Omental fat pad (tissue), 4 donors: ENCODE measurements at places on chromosomes 3 and 15.

DNA sequence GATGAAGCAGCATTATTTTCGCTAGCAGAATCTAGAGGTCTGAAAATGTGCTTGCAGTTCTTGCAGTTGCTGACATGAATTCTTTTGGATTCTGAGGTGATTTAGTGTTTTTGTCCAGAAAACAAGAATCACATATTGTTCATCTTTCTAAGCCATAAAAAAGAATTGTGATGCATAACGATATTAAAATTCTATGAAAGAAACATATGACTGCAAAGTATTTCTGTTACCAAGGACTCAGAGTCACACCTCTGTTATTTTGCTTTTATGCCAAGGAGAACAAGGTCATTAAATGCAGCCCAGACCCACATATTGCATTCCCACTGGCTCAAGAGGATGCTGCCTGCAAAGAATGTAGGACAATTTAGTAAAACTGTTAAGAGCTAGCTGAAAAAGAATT, 299.8 kb upstream of the GPR149 start:
- no peak for DNase-seq

GRCh38 chr15:93570527-93570926, 481.5 kb upstream of the RGMA start:
- no peak for DNase-seq

GRCh38 chr15:68554721-68555678, 23.8 kb upstream of the CORO2B start:
- no peak for DNase-seq

- DNase-seq: no peak
These were observed 220.5 kb downstream of the FAM43A start for GRCh38 chr3:194906229-194906629.

DNA sequence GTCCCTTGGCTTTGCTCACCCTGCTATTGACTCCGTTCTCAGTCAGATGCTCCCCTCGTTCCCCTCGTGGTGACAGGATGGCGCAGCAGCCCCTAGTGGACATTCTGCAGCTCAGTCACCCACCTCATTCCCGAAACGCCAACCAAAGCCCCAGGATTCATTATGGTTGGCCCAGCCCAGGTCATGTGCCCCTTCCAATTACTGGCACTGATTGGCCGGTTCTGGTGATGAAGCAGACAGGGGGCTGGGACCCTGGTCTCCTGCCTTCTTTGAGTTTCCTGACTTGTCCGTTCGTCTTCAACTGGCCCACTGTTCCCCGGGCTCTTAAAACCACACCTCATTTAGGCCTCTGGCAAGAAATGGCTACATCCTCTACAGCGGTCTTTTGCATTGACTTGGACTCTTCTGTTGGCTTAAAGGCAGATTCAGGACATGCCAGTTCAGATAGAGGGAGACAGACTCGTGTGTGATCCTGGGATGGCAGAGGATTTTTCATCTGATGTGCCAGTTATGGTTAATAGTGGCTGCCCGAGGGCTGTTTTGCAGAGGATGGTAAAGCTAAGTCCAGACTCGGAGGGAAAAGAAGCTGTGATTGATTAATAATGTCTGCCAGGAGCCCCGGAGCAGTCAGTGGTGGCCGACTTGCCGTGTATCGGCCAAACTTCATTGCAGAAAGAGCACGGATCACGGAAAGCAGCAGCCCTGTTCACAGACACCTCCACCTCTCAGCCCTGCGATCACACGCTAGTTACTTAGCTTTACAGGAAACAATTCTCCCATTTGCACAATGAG, 37.8 kb downstream of the LSM3 start:
- DNase-seq: no peak

- no peak for DNase-seq
These were observed 102.3 kb downstream of the PIK3CB start for GRCh38 chr3:138732456-138732855.

DNA sequence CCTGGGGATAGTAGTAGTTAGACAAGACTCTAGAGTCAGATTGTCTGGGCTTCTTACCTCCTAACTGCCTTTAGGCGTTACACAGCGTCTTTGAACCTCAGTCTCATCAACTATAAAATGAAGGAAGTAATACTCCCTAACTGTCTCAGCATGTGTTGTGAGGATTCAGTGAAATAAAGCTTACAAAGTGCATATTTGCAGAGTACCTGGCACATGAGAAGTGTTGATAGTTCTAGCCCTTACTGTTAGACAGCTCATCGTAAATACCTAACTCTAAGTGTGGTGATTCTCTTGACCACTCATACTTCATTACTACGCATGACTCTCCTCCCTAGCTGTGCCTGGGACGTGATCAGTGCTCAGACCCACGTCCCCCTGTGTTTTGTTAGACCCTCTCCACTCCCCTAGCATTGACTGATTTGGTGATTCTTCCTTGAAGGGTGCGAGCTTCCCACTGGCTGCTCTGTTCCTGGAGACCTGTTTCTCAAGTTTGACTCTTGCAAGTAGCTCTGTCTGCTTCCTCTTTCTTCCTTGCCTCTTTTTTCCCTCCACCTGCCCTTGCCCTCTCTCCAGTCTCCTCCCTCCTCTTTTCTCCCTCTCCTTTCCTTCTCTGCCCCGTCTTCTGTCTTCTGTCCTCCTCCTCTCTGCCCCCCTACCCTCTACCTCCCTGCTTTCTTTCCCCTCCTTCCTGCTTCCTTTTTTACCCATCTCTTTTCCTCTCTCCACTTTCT, 124.2 kb downstream of the SLC25A26 start:
- DNase-seq: no peak

DNA sequence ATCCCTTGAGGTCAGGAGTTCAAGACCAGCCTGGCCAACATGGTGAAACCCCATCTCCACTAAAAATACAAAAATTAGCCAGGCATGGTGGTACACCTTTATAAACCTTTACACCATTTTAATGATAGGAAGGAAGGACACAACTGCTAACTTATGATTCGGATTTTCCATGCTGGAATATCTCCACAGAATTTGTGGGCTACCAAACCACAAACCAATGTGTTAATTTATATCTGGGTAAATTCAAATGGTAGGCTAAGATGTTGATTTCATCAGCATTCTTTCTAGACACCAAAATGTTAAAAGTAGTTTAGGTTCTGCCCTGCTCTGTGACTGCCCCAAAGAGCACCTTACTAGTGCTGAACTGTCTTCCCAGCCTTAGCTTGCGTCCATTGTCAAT, 72.8 kb downstream of the POLQ start:
- no peak for DNase-seq

DNA sequence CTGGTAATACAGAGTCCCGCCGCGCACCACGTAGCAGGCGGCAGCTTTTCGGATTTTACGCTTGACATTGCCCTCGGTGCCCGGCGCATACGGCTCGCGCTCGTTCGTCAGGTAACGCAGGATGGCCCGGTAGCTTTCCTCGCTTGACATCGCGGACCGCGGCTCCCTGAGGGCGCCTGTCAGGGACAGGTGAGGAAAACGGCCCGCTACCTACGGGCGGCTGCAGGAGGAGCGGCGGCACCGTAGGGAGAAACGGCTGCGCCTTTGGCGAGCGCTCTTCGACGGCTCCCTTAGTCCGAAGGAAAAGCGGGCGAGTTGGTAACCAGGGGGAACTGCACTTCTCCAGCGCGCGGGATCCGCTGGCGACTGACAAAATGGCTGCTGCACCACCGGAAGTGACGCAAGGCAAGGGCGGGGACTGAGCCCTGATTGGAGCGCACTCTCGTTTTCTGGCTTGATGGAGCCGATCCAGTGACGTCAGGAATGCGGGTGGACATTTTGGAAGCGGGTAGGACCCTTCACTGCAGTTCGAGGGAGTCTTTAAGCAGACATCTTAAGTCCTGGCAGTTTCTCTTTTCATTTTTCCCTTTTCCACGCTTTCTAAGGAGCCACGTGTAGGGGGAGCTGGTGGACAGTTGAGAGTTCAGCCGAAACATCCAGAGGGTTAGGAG, at the start of gene ZBTB11:
Gene ZBTB11, minus strand, starts transcription at position 368 of the 671 bp plus-strand sequence. Its CDS starts 218 bp downstream, at position 150.
- DNase-seq: peak; percentile 99

- no peak for DNase-seq
These were observed 33.0 kb upstream of the APH1B start for GRCh38 chr15:63244399-63244798.

DNA sequence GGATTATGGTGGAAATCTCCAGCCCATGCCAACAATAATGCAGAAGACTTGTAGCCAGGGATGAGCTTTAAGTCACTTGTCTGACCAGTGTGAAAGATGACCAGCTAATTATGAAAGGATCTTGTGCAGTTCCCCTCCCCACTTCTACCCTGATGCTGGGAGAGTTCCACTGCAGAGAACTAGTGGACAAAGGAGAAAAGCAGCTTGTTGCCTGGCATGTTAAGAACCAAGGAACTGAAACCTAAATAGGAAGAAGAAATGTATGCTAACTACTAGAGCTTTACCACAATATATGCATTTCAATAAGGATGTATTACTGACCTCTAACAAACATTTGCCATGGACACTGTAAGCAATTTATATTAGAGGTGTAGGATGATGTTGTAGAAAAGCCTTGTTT, 52.2 kb upstream of the CSTA start:
- no peak for DNase-seq

- DNase-seq: no peak
These were observed 2.3 kb downstream of the ANXA2 start for GRCh38 chr15:60395276-60396011.

- DNase-seq: no peak
These were observed 319.8 kb downstream of the LPP start for GRCh38 chr3:188473591-188474288.

- DNase-seq: no peak
These were observed 220.3 kb downstream of the ATP8B4 start for GRCh38 chr15:49898575-49899283.

DNA sequence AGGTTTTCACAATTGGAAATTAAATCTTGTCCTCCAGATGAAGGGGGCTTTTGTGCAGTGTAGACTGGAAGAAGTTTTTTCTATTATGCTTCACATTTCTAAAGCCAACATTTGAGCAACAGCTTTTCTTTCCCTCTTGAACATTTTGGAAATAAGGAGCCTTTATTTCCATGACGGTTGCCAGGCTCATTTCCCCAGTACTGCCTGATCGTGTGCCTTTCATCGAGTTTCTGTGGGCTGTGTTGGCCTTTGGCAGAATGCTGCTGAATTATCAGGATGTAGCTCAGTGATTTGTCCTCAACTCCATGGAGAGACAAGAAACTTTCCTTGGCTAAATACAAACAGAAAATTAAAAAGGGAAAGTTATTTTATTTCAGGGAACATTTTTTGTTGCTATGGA, 314.8 kb upstream of the LRRC3B start:
- no peak for DNase-seq

- no peak for DNase-seq
These were observed 54.9 kb downstream of the FRMD4B start for GRCh38 chr3:69330891-69331400.

- peak; percentile 51 for DNase-seq
These were observed 25.9 kb downstream of the SMAD3 start for GRCh38 chr15:67091071-67091979.

- DNase-seq: no peak
These were observed 147.7 kb upstream of the TRIM42 start for GRCh38 chr3:140530131-140530530.

DNA sequence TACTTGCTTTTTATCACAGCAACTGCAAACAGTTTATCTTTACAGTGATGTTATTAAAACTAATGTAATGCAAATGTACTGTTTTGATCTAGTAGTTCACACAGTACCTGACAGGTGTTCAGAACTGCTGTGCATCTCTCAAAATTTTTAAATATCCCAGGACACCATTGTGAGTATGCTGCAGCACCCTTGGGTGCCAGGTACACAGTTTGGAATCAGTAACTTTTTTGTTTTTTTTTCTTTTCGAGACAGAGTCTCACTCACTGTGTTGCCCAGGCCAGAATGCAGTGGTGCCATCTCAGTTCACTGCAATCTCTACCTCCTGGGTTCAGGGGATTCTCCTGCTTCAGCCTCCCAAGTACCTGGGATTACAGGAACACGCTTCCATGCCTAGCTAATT, 3.0 kb downstream of the KNL1 start:
- no peak for DNase-seq

DNA sequence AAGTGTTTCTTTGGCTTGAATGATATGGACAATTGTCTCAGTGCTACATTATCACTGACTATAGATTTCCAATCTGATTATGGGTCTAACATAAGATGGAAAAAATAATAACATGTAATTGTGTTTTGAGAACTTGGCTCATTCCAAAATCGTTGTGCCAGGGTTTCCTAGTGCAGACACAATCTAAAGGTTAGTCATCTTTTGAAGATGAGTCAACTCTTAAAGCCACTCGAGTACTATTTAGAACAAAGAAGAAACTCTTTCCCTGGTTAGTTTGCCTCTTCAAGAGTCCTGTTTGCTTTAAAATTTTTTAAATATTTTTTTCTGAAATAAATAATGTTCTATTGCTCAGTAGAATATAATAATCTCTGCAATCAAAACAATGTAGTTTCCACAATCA, 301.0 kb downstream of the CADM2 start:
- no peak for DNase-seq

GRCh38 chr15:60399931-60400330, 2.1 kb upstream of the ANXA2 start:
- DNase-seq: no peak

- peak; percentile 36 for DNase-seq
These were observed 15.7 kb downstream of the KCNMB2 start for GRCh38 chr3:178551916-178552321.

GRCh38 chr15:42069496-42070278, 24.7 kb downstream of the PLA2G4D start:
- no peak for DNase-seq

DNA sequence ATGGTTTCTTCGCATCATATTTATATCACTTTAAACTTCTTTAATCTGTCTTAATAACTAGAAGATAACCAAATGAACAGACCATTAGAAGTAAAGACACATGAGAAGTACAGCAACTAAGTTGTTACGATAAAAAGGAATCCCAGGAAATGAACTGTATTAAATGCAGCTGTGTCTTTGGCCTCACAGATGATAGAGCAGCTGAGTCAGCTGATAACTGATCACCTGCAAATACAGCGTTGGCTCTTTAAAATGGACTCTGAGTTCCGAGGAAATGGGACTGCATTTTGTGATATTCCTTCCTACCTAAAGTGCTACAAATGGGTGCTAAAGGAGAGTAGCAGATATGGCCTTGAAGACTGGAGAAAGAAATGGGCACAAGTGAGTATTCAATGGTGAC, 121.0 kb upstream of the C15orf61 start:
- DNase-seq: no peak

DNA sequence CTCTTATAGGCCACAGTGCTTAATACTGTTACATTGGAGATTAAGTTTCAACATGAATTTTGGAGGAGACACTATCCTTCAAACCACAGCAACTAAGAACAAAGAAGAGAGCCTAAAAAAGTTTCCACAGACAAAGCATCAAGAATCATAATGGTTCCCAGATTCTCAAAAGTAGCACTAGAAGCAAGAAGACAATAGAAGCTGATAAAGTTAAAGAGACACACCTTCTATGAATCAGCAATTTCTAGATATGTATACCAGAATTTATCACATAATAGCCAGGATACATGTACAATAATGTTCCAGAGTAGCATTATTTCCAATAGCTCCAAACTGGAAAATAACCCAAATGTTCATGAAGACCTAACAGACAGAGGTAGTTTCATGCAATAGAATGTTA, 12.2 kb downstream of the NKIRAS1 start:
- DNase-seq: no peak
